ENCODE measurements at places on chromosomes 4 and X.

GRCh38 chrX:29470030-29470429 lies 745.3 kb upstream of the MAGEB2 start:
- no peak for DNase-seq

DNA sequence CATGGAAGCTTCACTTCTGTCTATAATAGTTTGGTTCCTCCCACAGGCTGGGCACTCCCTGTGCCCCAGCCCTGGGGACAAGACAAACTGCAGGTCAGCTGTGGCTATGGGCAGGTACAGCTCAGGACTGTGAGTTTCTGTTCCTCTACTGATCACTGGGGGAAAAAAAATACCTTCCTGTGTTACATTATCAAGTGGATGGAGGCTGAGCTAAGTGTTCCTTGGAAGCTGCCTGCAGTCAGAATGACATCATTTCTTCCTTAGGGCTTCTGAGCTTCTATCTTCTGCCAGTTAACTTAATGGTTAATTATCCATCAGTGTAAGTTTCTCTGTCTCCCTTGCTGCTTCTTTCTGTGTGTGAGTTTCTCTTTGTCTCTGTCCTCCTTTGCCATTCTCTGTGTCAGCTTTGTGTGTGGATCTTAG lies 4.6 kb downstream of the RAB33A start:
- no peak for DNase-seq

DNA sequence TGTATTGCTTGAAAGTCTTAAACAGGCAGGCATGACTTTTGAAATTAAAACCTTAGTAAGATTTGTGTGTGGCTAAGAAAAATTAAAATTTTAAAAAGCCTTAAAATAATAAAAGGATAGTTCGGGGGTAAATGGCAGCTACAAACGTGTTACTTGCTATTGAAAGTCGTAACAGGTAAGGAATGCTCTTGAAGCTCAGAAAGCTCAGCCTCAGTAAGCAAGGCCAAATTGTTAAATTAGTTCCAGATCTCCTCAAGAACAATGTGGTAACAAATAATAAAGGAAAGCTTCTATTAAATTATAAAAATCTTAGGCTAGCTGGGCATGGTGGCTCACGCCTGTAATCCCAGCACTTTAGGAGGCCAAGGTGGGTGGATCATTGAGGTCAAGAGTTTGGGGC lies 25.5 kb downstream of the PRMT9 start:
- no peak for DNase-seq

- no peak for DNase-seq
Observed at GRCh38 chr4:8071766-8072165, 86.8 kb downstream of the ABLIM2 start.

GRCh38 chr4:112083587-112084347 lies 61.5 kb upstream of the FAM241A start:
- no peak for DNase-seq
